ENCODE measurements at places on chromosomes 7 and 10. TPM values are rescaled to one million over a fixed set of nuclear protein-coding genes. Genes with fewer than 3 reads are reported as not detected.

DNA sequence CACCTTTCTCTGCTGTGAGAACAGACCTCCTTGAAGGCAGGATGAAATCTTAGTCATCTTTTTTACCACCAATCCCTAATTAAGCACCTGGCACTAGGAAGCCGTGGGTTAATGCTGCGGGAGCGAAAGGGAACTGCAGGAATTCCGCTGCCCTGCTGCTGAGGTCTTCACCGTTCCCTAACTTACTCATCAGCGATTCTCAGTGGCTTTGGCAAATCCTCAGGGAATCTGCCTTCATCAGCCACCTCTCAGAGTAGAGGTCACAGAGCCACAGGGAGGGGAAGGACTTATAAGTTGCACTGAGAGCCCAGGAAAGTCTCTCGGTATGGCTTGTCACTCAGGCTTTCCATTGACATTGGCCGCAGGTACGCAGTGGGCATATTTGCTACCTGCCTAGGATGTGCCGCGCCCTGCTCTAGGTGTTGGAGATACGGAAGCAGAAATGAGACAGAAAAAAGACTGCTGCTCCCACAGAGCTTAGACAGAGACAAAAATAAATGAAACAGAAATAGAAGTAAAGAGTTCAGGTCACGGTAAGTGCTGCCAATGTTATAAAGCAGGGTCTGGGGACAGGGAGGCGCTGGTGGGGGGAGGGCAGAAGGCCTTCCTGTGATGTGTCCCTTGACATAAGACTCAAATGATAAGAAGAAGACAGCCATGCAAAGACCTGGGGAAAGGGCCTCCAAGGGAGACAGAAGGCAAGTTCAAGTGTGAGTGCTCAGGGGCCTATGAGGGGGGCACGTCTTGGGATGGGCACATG is 72.6 kb upstream of the OPALIN start:
- H3K4me1 ChIP-seq = no peaks in the 10 kb centered on the region
- H3K36me3 ChIP-seq = no peaks in the 10 kb centered on the region
- H3K27ac ChIP-seq = no peak overlapping the region
- peaks cover 20% of the 10 kb centered on the region for H3K27me3 ChIP-seq

- H3K36me3 ChIP-seq = no peaks in the 10 kb centered on the region
- no peak for DNase-seq
- no peak overlapping the region for H3K27ac ChIP-seq
- no peak overlapping the region for H3K4me3 ChIP-seq
Measured at GRCh38 chr10:104622598-104623209, 18.4 kb upstream of the SORCS3 start.

CDK6 gene
- 274 TPM for total RNA-seq

DNA sequence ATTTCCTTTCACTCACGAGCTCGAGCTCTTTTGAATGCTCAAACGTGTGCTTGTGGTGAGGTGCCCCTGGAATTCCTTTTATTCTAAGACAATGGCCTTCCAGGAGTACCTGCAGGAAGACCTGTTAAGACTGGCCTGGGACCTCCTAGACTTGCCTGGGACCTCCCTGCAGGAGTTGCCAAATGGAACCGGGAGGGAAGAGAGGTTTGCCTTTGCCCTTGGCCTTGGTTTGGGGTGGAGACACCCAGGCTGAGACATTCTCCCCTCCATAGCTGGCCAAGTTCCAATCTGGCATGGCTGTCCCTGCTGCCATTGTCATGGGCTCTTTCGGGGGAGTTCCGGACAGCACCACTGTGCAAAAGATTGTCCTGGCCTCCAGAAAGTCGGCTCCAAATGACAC is 39.7 kb downstream of the DNAJB12 start:
- no peak for DNase-seq
- H3K27me3 ChIP-seq = no peaks in the 10 kb centered on the region
- peaks cover 45% of the 10 kb centered on the region for H3K4me1 ChIP-seq

CFAP58 gene
- total RNA-seq = 0.19 TPM

GRCh38 chr10:132173185-132173584 is 13.6 kb upstream of the DPYSL4 start:
- H3K4me1 ChIP-seq = peaks cover 4% of the 10 kb centered on the region
- H3K27me3 ChIP-seq = peaks cover 22% of the 10 kb centered on the region
- H3K4me3 ChIP-seq = no peak overlapping the region
- peak overlapping the region; percentile 43 for H3K27ac ChIP-seq
- DNase-seq = no peak

- H3K36me3 ChIP-seq = no peaks in the 10 kb centered on the region
- H3K4me1 ChIP-seq = peaks cover 5% of the 10 kb centered on the region
- no peaks in the 10 kb centered on the region for H3K27me3 ChIP-seq
- no peak overlapping the region for H3K4me3 ChIP-seq
- DNase-seq = no peak
- H3K27ac ChIP-seq = no peak overlapping the region
Measured at GRCh38 chr7:29158795-29159423, 12.6 kb upstream of the CPVL start.

DNA sequence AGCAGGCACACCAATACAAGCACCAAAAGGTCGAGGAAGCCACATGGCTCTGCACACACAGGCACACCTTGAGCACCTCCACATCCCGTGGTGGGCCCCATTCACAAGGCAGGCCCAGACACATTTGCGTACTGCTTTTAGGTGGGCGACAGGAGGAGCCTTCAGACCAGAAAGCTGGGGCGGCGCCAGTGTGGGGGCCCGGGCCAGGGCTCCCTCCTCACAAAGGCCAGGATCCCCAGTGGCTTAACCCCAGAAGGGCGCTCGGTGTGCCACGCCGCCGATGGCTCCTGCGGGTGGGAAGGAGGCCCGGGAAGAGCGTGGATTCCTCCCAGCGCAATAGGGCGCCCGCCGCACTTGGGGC is 2.8 kb upstream of the SMARCD3 start:
- peaks cover 14% of the 10 kb centered on the region for H3K4me1 ChIP-seq
- H3K36me3 ChIP-seq = no peaks in the 10 kb centered on the region
- no peak overlapping the region for H3K27ac ChIP-seq
- DNase-seq = no peak

DNA sequence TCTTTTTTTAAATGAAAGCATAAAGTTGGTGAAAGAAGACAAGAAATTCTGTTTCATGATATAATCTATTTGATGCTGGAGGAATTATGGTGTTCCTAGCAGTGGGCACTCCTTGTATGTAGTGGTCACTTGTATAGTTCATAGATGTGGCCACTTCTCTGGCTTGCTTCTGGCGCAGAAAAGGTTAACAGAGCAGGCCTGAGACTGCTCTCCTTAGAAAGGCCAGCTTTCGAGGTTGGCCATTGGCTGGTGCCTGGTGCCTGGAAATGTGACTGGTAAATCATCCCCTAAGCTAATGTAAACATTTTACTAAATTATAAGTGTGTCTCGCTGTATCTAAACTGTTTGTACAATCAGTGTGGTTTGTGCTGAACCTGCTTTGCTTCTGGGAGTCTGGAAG is 276.1 kb downstream of the PHTF2 start:
- H3K36me3 ChIP-seq = no peaks in the 10 kb centered on the region
- H3K27me3 ChIP-seq = peaks cover 6% of the 10 kb centered on the region
- DNase-seq = no peak
- no peak overlapping the region for H3K4me3 ChIP-seq
- no peaks in the 10 kb centered on the region for H3K4me1 ChIP-seq

TMEM270 gene
- total RNA-seq = not detected

RELN gene
- total RNA-seq = not detected

PHKG1 gene
- 2.8 TPM for total RNA-seq

OR2A5 gene
- total RNA-seq = not detected

NRG3 gene
- not detected for total RNA-seq

GRCh38 chr7:240887-241421 is 48.6 kb downstream of the FAM20C start:
- H3K4me1 ChIP-seq = no peaks in the 10 kb centered on the region
- H3K36me3 ChIP-seq = no peaks in the 10 kb centered on the region

- H3K27ac ChIP-seq = no peak overlapping the region
- no peaks in the 10 kb centered on the region for H3K27me3 ChIP-seq
- H3K36me3 ChIP-seq = peaks cover 11% of the 10 kb centered on the region
- no peak overlapping the region for H3K4me3 ChIP-seq
- DNase-seq = no peak
Measured at GRCh38 chr10:12073526-12073925, 4.8 kb downstream of the DHTKD1 start.

EGFR gene
- total RNA-seq = not detected

NPFFR1 gene
- not detected for total RNA-seq

SAMD9 gene
- 8.6 TPM for total RNA-seq

TCAF2 gene
- 34.7 TPM for total RNA-seq

GIMAP8 gene
- total RNA-seq = 7.9 TPM

- H3K4me3 ChIP-seq = no peak overlapping the region
- peaks cover 11% of the 10 kb centered on the region for H3K4me1 ChIP-seq
- H3K36me3 ChIP-seq = no peaks in the 10 kb centered on the region
- H3K27ac ChIP-seq = no peak overlapping the region
- peaks cover 5% of the 10 kb centered on the region for H3K27me3 ChIP-seq
Measured at GRCh38 chr7:1742555-1743303, 72.7 kb downstream of the ELFN1 start.

DNA sequence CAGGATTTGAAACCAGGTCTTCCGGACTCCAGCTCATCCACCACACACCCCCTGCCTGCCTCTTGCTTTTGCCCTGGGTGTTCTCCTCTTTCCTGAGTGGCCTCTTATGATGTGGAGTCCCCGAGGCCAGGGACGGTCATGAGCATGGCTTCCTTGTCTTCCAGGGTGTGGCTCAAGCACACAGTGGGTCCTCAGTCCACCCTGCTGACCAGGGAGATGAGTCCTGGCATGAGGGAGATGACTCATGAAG is 32.8 kb downstream of the DNAJB12 start:
- no peaks in the 10 kb centered on the region for H3K27me3 ChIP-seq
- peak overlapping the region; percentile 99 for H3K27ac ChIP-seq
- peak overlapping the region; percentile 59 for H3K4me3 ChIP-seq
- H3K36me3 ChIP-seq = peaks cover 5% of the 10 kb centered on the region
- H3K4me1 ChIP-seq = peaks cover 53% of the 10 kb centered on the region

ATP5F1C gene
- 332 TPM for total RNA-seq

DNA sequence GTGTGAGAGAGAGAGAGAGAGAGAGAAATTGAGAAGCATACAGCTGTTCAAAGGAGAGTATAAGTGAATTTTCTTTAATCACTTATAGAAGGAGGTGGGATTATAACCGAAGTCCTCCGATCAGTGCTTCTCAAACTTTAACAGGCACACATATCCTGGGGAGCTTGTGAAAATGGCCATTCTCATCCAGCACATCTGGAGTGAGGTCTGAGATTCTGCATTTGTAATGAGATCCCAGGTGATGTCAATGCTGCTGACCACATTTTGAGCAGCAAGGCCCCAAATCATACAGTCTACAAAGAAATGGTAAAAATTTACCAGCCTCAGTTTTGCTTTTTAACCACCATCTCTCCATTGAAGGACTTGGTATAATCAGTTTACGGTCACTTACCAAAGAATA is 219.0 kb downstream of the PTEN start:
- H3K27ac ChIP-seq = no peak overlapping the region
- DNase-seq = no peak
- H3K36me3 ChIP-seq = no peaks in the 10 kb centered on the region
- no peaks in the 10 kb centered on the region for H3K4me1 ChIP-seq
- no peak overlapping the region for H3K4me3 ChIP-seq

DNA sequence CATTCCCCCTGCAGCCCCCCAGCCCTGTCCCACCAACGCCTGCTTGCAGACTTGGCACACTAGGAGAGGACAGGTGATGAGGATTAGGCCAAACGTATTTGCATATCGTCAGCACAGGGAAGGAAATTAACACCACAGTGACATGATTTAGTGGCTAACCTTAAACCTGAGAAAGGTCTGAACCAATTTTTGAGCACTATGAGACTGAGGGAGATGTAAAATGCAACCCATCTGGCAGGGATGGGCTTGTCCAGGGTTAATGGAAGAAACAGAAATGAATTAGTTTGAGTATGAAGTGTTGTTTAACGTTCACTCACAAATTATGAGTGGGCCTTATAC is 183.6 kb downstream of the TAX1BP1 start:
- H3K4me3 ChIP-seq = no peak overlapping the region
- no peak for DNase-seq
- H3K27ac ChIP-seq = no peak overlapping the region

DNA sequence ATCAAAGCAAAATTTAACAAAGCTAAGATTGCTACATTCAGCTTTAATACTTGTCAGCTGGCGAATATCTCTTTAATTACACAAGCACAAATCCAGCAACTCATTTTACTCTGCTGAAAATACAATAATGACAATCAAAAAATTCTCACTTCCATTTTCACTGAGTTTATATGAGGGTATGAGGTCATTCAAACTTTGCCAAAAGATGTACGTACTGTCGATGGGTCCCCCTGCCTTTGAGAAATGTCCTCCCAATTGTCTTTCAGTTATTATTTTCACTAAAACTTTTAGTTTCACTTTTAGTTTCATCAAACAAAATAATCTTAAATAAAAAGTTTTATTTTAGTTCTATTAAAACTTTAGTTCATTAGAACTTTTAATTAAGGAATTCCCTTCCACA is 159.5 kb upstream of the WDR11 start:
- H3K27me3 ChIP-seq = no peaks in the 10 kb centered on the region
- H3K36me3 ChIP-seq = no peaks in the 10 kb centered on the region
- H3K4me3 ChIP-seq = no peak overlapping the region
- no peak for DNase-seq
- no peak overlapping the region for H3K27ac ChIP-seq

GIMAP5 gene
- total RNA-seq = 44.4 TPM

DNA sequence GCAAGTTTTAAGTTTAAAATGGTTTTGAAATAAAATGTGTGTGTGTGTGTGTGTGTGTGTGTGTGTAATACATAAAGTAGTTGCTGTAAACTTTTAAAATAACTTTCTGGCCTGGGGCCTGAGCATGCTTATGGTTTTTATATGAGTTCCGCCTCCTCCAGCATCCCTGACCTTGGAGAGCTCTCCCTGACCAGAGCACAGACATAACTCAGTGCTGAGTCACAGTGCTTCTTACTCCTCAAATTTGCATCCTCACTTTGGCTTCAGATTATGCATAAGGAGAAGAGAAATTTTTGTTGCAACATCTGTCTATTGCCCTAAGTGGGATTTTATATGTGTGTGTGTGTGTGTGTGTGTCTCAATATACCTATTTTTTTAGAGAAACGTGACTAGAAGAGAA is 200.8 kb downstream of the ELMO1 start:
- no peaks in the 10 kb centered on the region for H3K27me3 ChIP-seq
- H3K4me1 ChIP-seq = peaks cover 21% of the 10 kb centered on the region
- no peak overlapping the region for H3K27ac ChIP-seq
- no peak for DNase-seq
- no peak overlapping the region for H3K4me3 ChIP-seq

- no peaks in the 10 kb centered on the region for H3K27me3 ChIP-seq
- H3K4me3 ChIP-seq = no peak overlapping the region
- H3K36me3 ChIP-seq = no peaks in the 10 kb centered on the region
- no peak overlapping the region for H3K27ac ChIP-seq
- no peaks in the 10 kb centered on the region for H3K4me1 ChIP-seq
Measured at GRCh38 chr7:64849250-64849923, 53.7 kb upstream of the ZNF273 start.

Measured in activated CD4-positive, alpha-beta T cell treated with anti-CD3 and anti-CD28 coated beads, Interleukin-2, amount 10 ng/mL, durations not matched to agents 24 days and 14 days (primary cell).